ENCODE measurements at places on chromosomes 4 and X.

- no peak for DNase-seq
Measured at GRCh38 chrX:129523079-129523911, at the start of gene SMARCA1. Gene SMARCA1 (minus strand): TSS chrX:129523490. CDS start chrX:129523370, 120 bp downstream.

DNA sequence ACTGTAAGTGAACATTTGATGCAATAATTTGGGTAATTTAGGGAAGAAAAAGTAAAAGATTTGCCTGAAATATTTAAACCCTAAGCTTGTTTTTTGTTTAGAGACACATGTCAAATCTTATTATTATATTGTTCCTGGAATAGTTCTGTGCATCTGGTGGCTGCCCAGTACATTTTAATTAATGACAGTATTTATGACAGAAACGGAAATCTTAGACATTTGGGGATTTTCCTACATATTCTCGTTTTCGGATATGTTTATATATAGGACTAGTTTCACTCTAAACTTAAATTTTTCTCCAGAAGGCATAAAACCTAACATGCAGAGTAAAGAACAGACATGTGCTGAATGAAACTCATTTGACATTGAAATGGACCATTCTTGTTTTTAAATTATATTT, 125.6 kb upstream of the PAQR3 start:
- no peak for DNase-seq

DNA sequence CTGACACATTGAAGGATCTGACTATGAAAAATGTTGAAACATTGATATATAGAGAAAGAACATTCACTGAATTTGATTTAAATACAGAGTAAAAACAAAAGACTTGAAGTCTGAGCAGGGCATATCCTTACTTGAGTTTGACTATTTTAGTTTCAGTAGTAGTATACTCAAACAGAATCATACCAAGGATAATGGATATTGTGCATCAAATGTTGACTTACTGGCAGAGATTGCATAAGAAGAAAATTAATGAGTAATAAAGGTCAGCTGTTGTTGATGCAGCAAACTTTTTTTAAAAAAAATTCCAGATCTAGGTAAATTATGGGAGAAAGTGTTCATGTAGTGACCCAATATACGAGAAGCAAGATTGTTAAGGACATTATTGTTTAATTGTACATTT, 94.5 kb upstream of the APOOL start:
- no peak for DNase-seq

DNA sequence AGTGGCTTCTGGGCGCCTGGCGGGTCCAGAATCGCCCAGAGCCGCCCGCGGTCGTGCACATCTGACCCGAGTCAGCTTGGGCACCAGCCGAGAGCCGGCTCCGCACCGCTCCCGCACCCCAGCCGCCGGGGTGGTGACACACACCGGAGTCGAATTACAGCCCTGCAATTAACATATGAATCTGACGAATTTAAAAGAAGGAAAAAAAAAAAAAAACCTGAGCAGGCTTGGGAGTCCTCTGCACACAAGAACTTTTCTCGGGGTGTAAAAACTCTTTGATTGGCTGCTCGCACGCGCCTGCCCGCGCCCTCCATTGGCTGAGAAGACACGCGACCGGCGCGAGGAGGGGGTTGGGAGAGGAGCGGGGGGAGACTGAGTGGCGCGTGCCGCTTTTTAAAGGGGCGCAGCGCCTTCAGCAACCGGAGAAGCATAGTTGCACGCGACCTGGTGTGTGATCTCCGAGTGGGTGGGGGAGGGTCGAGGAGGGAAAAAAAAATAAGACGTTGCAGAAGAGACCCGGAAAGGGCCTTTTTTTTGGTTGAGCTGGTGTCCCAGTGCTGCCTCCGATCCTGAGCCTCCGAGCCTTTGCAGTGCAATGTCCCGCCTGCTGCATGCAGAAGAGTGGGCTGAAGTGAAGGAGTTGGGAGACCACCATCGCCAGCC, at the start of gene ATOH1:
Gene ATOH1, plus strand, starts transcription at position 422 of the 663 bp plus-strand sequence. Its CDS starts 174 bp downstream, at position 596.
- no peak for DNase-seq

DNA sequence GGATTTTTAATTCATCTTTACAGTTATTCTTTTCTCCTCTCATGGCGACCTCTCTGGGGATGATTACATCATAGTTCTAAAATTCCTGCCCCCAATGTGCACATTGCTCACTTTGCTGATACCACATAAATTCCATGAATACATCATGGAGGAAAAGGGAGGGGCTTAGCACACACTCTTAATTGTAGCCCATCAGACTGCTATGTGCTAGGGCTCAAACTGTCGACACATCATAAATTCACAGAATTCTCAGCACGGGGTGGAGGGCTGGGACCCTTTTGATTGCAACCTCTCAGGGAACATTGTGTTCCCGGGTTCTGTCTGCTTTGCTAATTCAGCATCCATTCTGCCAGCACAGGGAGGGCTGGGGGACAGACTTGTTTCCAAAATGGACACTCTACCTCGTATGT, 592.9 kb downstream of the BCOR start:
- DNase-seq = no peak

- peak; percentile 4 for DNase-seq
Measured at GRCh38 chr4:164779811-164780216, 25.9 kb downstream of the SMIM31 start.

GRCh38 chrX:109299091-109299490, 182.8 kb downstream of the GUCY2F start:
- DNase-seq = no peak

- DNase-seq = no peak
Measured at GRCh38 chr4:160202802-160203201, 1099.9 kb downstream of the RAPGEF2 start.

DNA sequence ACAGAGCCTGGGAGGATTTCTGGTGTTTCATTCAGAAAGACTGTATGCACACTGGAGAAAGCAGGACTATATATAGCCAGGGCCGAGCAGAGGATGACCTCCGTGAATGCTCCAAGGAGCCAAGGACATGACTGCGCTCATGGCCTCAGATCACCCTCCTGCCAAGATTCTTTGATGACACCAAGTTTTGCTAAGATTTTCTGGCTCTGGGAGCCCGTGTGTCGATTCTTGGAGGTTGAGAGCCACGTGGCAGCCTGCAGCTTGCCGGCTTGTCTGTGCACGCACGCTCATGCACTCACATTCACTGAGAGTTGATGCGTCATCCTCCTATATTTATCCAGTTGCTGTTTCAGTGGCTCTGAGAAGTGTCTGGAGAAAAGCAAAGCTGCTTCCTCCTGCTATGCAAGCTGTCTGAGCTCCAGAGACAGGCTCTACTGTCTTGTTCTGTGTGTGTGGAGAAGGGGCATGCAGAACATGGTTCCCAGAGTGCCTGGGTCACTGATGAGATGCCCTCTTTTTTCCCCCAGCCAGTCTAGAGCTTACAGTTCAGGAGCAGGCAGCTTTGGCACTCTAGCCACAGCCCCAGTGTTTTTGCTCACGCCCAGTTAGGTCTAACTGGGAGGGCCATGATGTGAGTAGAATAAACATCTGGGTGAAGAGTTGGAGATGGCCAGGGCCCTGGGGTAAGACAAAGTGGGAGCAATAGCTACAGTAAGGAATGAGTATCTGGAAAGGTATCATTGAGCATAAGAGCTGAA, 64.9 kb upstream of the SCOC start:
- DNase-seq = no peak

DNA sequence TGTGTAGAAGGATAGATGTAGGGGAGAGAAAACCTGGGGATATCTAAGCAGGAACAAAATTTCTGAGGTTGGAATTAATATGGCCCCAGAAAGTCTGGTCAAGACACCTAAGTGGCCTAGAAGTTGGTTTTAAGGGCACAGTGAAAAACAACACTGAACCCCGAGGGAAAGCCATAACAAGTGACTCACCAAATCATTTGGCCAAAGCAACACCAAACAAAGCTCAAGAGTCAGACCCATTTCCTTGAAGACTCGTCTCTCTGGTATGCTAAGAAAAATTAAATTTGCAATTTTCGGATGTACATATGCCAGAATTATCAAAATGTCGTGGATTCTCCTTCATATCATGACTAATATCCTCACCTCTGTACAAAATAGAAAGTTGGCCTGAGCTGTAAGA, 162.9 kb downstream of the SMIM20 start:
- DNase-seq = no peak

GRCh38 chr4:161564230-161564834, 599.5 kb downstream of the FSTL5 start:
- DNase-seq = no peak

DNA sequence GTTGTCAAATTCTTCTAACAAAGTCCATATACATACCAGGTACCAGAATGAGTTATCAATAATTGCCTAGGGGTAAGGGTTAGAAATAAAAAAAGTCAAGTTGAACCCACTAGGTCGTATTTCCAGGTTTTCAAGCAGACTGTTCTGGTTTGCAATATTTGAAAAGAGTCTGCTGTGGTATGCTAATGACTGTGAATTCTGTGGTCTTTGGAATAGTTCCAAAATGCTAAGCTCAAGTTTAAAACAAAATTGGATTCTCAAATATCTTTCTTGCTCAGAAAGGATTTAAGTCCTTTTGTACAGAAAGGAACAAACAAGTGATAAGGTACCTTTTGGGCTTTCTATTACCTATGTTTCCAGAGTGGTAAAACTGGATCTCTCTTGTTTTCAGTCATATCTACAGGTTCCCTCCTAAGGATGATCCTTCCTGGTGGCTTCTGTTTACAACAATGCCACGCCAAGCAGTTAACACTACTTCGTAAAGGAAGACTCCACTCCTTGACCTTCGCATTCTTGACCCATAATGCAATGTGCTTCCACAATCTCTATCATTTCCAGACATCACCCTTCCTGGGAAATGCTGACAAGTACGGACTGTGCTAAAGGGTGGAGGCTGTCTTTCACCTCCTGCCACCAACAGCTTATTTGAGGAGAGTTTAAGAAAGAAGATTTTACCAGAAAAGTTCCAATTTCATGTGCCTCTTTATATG, 531.7 kb upstream of the FTHL17 start:
- DNase-seq = no peak

DNA sequence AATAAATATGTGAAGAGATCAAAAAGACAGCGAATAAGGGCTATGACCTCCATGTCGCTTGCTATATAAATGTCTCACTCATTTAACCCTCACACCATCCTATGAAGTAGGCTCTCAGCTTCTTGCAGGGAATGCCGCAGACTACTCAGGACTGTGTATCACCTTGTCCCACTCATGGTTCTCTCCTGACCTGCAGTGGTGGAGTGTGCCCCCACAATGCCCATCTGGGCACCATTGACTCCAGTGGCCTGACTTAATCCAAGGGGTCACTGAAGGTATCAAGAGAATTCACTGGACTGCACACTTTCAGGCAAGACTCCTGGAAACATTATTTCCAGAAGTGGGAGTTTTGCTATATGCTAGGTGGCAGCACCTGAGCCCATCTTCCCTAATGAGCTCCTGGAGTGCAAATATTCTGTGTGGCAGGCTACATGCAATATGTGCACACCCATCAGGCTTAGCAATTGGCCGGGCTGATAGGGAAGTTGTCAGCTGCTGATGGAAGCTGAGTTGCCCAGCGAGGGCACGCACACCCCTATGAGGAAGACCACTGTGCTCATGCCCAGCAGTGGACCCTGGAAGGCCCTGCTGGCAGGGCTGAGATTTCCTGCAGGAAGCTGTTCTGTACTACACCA, 8.2 kb upstream of the EFNB1 start:
- DNase-seq = no peak

DNA sequence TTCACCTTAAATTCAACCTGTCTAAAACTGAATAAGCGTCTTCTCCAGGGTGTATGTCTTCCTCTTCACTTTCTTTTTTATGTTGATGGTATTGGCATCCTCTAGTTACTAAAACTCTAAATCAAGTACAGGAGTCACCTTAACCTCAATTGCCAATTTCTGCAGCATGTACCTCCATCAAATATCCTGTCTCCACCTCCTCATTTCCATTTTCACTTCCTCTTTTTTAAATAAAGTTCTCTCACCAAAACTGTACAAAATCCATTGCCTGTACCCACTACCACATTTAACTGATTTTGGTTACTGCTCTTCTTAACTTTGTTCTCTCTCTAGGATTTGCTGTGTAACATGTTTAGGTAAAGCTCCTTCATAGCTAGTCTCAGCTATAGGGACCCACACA, 9.2 kb upstream of the NPFFR2 start:
- no peak for DNase-seq

DNA sequence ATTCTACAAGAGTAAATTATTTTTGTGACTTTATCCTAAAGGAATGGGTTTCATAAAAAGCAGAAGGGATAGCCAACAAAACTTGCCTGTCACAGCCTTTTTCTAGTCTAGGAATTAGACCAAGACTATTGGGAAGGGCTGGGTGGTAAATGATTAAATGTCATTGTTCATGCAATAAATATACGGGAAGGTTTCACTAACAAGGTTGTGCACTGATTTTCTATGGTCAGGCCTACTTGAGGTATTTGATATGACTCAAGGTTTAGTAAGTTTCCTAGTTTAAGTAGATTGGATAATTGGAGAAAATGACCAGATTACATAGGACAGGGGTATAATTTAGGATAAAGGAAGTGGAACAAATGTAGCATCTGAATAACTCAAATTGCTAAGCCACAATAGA, 249.1 kb upstream of the BMP3 start:
- DNase-seq = no peak

GRCh38 chr4:153159016-153159415, 45.2 kb upstream of the TRIM2 start:
- DNase-seq = no peak

DNA sequence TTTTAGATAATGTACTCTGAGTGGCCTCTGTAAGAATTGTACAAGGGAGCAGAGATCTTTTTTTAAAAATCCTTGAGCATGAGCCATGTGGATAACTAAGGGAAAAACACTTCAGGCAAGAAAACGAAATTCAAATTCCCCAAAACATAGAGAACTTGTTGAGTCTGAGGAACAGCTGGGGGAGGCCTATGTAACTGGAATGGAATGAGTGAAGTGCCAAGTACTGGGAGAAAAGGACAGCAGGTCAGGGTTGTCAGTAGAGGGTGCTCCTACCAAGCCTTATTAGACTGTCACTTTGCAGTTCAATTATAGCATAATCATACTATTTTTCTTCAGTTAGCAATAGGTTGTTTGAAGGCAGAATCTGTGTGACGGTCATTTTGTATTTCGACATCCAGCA, 135.1 kb downstream of the ARHGAP6 start:
- no peak for DNase-seq

GRCh38 chrX:24305905-24306304, 8.0 kb downstream of the SUPT20HL2 start:
- no peak for DNase-seq

DNA sequence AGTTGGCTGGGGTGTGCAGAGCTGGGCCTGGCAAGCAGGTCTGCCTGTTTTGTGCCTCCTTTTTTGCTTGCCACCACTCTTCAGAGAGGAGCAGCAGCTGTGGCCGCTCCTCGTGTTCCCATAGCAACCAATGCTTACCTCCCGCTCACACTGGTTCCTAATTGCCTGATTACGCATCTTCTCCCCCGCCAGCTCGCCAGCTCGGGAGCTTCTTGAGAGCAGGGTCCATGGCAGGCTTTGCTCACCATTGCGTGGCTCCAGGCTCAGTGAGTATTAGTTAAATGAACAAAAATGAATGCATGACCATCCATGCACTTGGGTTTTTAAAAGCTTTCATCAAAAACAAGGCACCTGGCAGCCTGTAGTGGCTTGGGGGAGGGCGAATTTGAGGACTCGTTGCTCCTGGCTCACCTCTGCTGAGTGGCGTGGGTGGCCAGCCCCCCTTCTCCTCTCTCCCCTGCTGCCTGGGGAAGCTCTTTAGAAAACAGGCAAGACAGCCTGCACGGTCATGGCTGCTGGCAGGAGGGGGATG, 14.2 kb upstream of the PJA1 start:
- no peak for DNase-seq
